T-helper 2 cell treated with Interferon-gamma antibody and Interleukin-4, amounts not matched to agents 5 μg/mL and 100 μg/mL, for 36 hours (primary cell): ENCODE measurements at places on chromosomes 16 and 17.
A peak's percentile ranks its signal among the peaks of the same experiment; 100 is the strongest.

GRCh38 chr16:56609463-56609921, 1.1 kb downstream of the MT2A start:
- H3K4me1 ChIP-seq = peaks cover 57% of the 10 kb centered on the region
- DNase-seq = peak; percentile 72
- H3K4me3 ChIP-seq = peak overlapping the region; percentile 94
- H3K27ac ChIP-seq = peak overlapping the region; percentile 94
- H3K27me3 ChIP-seq = no peaks in the 10 kb centered on the region

DNA sequence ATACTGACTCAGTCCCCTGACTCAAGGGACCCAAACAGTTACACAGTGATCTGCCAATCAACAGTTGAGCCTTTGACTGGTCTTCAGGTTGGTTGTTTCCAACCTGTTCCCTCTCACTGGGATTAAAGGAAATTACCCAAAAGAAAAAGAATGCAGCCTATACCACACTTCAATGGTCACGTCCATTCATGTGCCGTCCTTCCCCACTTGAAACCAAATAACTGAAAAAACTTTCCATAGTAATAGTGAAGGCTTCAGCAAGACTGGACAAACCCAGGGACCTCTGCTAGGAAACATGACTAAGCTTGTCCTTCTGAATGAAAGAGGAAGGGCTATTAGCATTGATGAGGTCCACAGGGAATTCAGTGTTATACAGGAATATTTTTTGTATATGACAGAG, 30.6 kb downstream of the MRPS23 start:
- no peak overlapping the region for H3K27ac ChIP-seq
- H3K27me3 ChIP-seq = peaks cover 11% of the 10 kb centered on the region
- no peaks in the 10 kb centered on the region for H3K36me3 ChIP-seq
- no peaks in the 10 kb centered on the region for H3K4me1 ChIP-seq
- DNase-seq = no peak

DNA sequence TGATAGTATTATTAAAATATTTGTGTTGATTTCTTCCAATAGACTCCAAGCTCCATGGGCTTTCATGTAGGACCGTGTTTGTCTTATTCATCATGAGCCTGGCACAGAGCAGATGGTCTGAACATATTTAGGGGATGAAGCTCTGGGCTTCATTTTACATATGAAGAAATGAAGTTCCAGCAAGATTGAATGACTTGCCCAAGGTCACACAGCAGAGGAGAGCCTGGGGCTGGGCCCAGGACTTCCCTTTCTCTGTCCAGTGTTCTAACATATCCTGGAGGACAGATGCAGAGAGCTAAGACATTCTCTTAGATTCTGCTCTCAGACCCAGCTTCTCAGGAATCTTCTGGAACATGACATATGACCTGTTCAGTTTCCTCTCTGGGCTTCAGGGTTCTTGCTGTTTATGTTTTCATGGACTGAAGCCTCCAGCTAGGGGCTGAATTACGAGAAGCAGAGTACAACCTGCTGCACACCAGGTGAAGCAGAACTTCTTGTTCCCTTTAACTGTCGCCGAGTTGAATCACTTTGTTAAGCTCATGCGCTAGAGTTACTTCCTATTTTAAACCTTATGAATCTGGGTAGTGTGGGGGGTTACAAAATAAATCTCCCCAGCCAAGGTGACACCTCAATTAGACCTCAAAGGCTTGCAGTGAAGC, 53.6 kb downstream of the GPRC5B start:
- no peak overlapping the region for H3K4me3 ChIP-seq
- H3K4me1 ChIP-seq = no peaks in the 10 kb centered on the region
- H3K27ac ChIP-seq = no peak overlapping the region
- DNase-seq = no peak

GRCh38 chr17:76191896-76192295, 48.4 kb downstream of the RNF157 start:
- peak overlapping the region; percentile 97 for H3K27ac ChIP-seq
- H3K36me3 ChIP-seq = peaks cover 44% of the 10 kb centered on the region
- peak overlapping the region; percentile 82 for H3K4me3 ChIP-seq

- no peaks in the 10 kb centered on the region for H3K4me1 ChIP-seq
- no peaks in the 10 kb centered on the region for H3K36me3 ChIP-seq
- H3K27ac ChIP-seq = no peak overlapping the region
- no peak overlapping the region for H3K4me3 ChIP-seq
These were observed 499.4 kb upstream of the HSBP1 start for GRCh38 chr16:83308414-83308813.

GRCh38 chr16:23318639-23319038, 16.5 kb downstream of the SCNN1B start:
- no peak overlapping the region for H3K27ac ChIP-seq
- H3K27me3 ChIP-seq = no peaks in the 10 kb centered on the region
- no peaks in the 10 kb centered on the region for H3K36me3 ChIP-seq
- DNase-seq = no peak
- H3K4me3 ChIP-seq = no peak overlapping the region
- no peaks in the 10 kb centered on the region for H3K4me1 ChIP-seq

GRCh38 chr17:74815550-74816370, 39.6 kb upstream of the NAT9 start:
- peaks cover 8% of the 10 kb centered on the region for H3K36me3 ChIP-seq
- no peaks in the 10 kb centered on the region for H3K27me3 ChIP-seq
- H3K4me3 ChIP-seq = no peak overlapping the region
- DNase-seq = no peak
- H3K27ac ChIP-seq = no peak overlapping the region
- H3K4me1 ChIP-seq = peaks cover 4% of the 10 kb centered on the region

- no peaks in the 10 kb centered on the region for H3K27me3 ChIP-seq
- no peak for DNase-seq
- H3K4me1 ChIP-seq = no peaks in the 10 kb centered on the region
- no peak overlapping the region for H3K27ac ChIP-seq
These were observed 35.4 kb upstream of the PABPN1L start for GRCh38 chr16:88901718-88902337.

GRCh38 chr16:76226011-76226410, 51.2 kb upstream of the CNTNAP4 start:
- no peak for DNase-seq
- H3K4me3 ChIP-seq = no peak overlapping the region
- no peaks in the 10 kb centered on the region for H3K4me1 ChIP-seq
- no peaks in the 10 kb centered on the region for H3K27me3 ChIP-seq
- no peaks in the 10 kb centered on the region for H3K36me3 ChIP-seq

DNA sequence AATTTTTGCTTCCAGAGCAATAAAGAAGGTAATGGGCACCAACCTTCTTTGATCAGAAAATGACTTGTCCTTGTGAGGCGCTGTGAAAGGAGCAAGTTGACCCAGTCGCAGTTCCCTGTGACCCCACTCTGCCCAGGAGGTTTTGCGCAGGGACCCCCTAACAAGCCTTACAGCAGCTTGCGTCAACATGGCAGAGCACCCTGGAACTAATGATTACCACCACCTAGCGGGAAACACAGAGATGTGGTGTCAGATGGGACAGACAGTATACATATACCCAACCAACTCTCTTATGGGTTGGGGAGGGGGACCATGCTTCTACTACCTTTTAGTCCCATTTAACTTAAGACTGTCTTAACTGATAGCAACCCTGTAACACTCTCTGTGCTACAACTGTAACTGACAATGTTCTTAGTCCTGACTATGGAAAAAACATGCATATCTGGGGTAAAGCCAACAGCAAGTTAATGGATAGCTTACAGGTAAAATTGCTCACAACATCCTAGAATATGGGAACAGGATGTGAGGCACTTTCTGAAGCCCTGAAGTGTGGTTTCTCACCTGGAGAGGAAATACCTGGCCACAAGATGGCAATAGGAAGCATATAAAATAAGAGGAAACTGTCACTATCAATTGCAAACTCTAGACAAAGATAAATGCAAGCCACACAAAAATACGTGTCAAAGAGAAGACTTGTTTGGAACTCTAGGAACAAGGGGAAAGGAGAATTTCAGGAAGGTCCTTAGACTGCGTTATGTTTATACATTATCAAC, 3.0 kb downstream of the KARS1 start:
- no peaks in the 10 kb centered on the region for H3K27me3 ChIP-seq
- peaks cover 55% of the 10 kb centered on the region for H3K36me3 ChIP-seq
- H3K4me3 ChIP-seq = peak overlapping the region; percentile 98
- H3K4me1 ChIP-seq = peaks cover 12% of the 10 kb centered on the region
- peak overlapping the region; percentile 41 for H3K27ac ChIP-seq
- no peak for DNase-seq

GRCh38 chr16:85055493-85056210, 28.1 kb downstream of the KIAA0513 start:
- peaks cover 2% of the 10 kb centered on the region for H3K36me3 ChIP-seq
- DNase-seq = peak; percentile 91
- peaks cover 13% of the 10 kb centered on the region for H3K27me3 ChIP-seq
- H3K4me3 ChIP-seq = peak overlapping the region; percentile 68
- H3K4me1 ChIP-seq = peaks cover 30% of the 10 kb centered on the region

DNA sequence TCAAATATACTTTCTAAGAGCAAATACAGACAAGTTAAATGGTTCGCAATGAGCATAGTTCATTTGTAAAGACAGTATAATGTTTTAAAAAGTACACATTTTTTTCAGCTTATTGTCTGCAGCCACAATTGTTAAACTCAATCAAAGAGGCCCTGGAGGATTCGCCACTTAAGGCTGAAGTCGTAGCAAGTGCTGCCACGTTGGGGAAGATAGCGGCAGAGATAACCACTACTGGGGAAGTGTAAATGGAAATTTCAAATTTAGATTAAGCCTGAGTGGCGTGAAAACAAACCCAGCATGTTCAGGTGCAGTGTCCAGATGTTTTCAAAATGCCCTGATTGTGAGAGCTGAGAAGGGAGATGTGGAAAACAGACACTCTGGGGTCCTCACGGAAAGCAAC, 8.4 kb downstream of the PMP22 start:
- H3K27me3 ChIP-seq = peaks cover 49% of the 10 kb centered on the region
- no peak overlapping the region for H3K4me3 ChIP-seq
- no peaks in the 10 kb centered on the region for H3K36me3 ChIP-seq
- DNase-seq = no peak

DNA sequence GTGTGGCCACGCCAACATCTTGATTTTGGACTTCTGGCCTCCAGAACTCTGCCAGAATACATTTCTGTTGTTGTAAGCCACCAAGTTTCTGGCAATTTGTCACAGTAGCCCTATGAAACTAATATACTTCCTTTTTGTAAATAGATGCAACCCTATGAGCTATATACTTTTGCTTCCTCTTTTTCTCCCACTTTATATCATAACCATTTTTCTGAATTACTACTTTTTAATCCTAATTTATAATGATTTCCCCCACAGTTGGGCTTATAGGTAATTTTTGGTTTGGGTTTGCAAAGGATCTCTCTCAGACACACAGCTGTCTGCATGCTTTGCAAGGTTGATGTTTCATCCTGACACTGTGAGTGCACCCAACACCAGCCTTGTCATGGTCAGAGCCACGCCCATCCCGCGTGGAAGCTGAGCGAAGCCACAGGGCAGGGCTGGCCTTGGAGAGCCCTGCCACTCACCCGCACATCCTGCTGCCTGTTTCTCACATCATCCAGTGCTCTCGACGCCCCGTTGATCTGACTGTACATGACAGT, 5.8 kb downstream of the TRIM25 start:
- peak; percentile 32 for DNase-seq
- peaks cover 66% of the 10 kb centered on the region for H3K36me3 ChIP-seq
- H3K27me3 ChIP-seq = no peaks in the 10 kb centered on the region
- H3K4me1 ChIP-seq = peaks cover 51% of the 10 kb centered on the region
- peak overlapping the region; percentile 81 for H3K27ac ChIP-seq

DNA sequence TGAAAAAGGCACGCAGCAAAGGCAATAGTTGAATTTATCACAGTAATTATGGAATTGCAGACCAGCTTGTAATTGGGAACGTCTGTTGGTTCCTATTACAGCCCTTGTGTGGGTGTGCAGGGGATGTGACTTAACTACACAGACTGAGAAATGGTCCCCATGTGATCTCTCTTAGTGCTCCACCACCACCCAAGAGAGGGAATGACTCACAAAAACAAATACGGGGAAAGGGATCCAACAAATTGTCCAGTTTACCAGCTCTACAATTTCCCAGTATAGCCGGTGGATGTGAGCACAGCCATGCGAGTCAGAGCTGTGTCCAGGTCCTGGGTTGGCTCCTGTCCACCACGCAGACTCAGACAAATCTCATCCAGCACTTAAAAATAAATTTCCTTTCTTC, 337.9 kb downstream of the GRIN2A start:
- no peaks in the 10 kb centered on the region for H3K36me3 ChIP-seq
- DNase-seq = no peak
- H3K27me3 ChIP-seq = no peaks in the 10 kb centered on the region
- no peak overlapping the region for H3K27ac ChIP-seq
- no peak overlapping the region for H3K4me3 ChIP-seq

- no peaks in the 10 kb centered on the region for H3K36me3 ChIP-seq
- H3K27me3 ChIP-seq = no peaks in the 10 kb centered on the region
- no peak for DNase-seq
- no peak overlapping the region for H3K4me3 ChIP-seq
- H3K4me1 ChIP-seq = no peaks in the 10 kb centered on the region
- H3K27ac ChIP-seq = no peak overlapping the region
These were observed 440.4 kb upstream of the ERCC4 start for GRCh38 chr16:13479549-13479948.

DNA sequence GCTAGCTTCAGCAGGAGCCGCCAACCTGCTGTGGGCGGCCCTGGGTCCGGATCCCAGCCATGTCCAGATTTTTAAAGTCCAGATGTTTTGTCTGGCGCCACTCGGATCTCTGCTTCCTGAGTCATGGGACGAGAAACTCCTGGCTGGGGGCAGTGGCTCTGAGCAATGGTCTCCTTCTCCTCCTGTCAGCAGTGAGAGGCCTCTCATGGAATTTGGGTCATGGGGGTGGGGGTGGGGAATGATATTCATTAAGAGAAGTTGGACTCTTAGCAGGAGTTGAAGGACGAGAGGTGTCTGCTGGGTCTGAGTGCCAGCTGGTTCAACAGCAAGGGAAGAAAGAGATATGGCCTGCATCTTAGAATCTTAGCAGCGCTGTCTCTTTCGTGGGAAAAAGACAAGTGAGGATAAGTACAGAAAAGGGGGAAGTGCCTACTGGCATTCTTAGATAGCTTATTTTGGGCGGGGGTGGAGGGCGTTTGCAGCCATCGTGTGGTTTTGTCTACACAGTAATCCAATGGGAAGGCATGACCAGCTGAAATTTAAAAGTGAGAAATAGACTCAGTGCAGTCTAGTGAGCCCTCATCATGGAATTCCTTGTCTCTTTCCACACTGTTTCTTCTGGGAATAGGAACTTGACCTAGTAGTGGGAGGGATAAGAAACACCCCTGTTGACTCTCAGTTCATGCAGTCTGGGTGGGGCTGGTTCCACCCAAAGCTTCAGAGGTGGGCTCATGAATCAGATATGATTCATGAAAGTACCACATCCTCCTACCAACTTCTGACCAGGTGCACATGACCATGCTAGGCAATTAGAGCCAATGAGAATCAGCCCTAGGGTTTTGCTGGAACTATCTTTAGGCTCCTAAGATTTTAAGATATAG, 80.5 kb downstream of the MYH13 start:
- H3K27me3 ChIP-seq = peaks cover 10% of the 10 kb centered on the region
- no peak for DNase-seq
- H3K36me3 ChIP-seq = no peaks in the 10 kb centered on the region
- no peak overlapping the region for H3K4me3 ChIP-seq
- peaks cover 6% of the 10 kb centered on the region for H3K4me1 ChIP-seq
- H3K27ac ChIP-seq = no peak overlapping the region

GRCh38 chr16:71600822-71601221, 23.9 kb upstream of the TAT start:
- no peaks in the 10 kb centered on the region for H3K4me1 ChIP-seq
- H3K27ac ChIP-seq = no peak overlapping the region
- H3K36me3 ChIP-seq = no peaks in the 10 kb centered on the region
- no peak overlapping the region for H3K4me3 ChIP-seq
- H3K27me3 ChIP-seq = peaks cover 7% of the 10 kb centered on the region
